ENCODE measurements at places on chromosomes 7 and 10.

GRCh38 chr7:135406918-135407317 lies 103.0 kb downstream of the CNOT4 start:
- no peak for DNase-seq

- no peak for DNase-seq
Measured at GRCh38 chr7:127578036-127578684, 7.2 kb downstream of the GCC1 start.

GRCh38 chr10:29618341-29619171 lies 16.2 kb downstream of the SVIL start:
- peak; percentile 4 for DNase-seq

DNA sequence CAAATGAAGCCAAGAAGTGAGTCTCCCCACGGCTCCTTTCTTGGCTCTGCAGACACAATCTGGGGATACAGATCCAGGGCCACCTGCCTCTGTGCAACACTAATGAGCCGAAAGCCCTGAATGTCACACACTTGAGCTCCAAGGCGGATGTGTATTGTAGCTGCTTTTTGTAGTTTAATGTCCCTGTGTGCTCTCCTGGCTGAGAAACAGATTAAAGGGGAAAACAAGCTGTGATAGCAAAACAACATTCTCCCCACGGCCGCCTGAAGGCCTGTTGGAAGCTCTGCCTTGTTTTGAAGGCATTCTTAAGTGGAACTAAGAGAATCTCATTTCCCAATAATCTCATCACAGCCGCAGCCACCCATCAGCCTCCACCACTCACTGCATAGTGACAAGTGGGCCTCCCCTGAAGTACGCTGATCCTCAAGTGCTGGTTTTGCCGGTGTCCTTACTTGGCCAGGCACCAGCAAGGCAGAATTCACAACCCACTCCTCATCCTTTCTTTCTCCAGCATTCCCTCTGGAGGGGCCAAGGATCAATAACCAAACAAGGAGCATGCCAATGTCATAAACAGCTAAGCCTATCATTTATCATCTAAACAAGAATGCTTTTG lies 44.4 kb upstream of the AMPH start:
- no peak for DNase-seq

- no peak for DNase-seq
Measured at GRCh38 chr7:158257001-158257400, 330.6 kb downstream of the PTPRN2 start.

GRCh38 chr10:59793919-59794318 lies 40.7 kb upstream of the MRLN start:
- no peak for DNase-seq

- DNase-seq, result no peak
Measured at GRCh38 chr7:20791538-20792434, 5.1 kb upstream of the SP8 start.

DNA sequence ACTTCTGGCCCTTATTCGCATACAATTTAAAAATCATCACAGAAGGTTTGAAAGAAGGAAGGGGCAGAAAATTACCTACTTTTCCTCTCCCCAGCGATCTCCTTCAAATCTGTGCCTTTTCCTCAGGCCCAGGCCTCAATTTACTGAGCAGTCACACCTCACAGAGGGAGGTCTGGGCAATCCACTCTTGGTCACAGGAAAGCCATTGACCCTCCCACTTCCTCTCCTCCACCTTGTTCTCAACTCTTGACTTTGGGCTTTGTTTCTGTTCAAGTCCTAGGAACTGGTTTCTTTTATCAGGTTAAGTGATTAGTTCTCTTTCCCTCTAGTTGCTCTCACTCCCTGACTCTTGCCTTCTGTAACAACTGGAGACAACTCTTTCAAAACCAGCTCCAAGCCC lies 37.0 kb upstream of the ATRNL1 start:
- no peak for DNase-seq

DNA sequence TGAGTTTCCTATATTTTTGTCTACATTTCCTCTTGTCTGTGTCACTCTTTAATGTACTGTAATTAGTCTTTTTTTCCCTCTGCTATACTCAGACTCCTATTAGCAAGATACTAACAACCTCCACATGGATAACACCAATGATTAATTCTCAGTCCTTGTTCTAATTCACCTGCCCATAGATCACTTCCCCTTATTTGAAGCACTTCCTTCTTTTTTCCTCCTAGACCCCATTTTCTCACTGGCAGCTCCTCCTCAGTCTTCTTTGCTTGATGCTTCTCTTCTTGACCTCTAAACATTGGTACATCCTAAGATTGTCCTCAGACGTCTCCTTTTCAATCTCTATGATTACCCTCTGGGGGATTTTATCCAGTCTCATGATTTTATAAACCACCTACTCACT lies 98.2 kb upstream of the IMMP2L start:
- DNase-seq, result no peak

- no peak for DNase-seq
Measured at GRCh38 chr7:28758186-28758585, 199.9 kb downstream of the TRIL start.

- DNase-seq, result no peak
Measured at GRCh38 chr7:13852281-13852968, 137.0 kb downstream of the ETV1 start.

DNA sequence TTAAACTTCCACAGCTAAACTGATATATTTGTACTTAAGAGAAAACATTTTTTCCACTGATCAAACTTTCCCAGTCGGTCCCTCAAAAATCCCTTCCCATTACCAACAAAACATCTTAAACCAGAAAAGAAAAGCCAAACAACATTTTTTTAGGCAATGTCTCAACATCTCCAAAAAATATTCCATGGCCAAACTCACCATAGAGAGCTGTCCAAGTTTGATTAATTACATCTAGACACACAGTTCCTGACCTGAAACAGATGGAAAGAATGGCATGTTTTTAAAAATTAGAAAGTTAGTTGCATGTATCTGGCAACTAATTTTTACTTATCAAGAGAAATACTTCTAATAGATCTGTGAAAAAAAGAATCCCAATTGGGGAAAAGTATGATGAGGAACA lies 95.4 kb downstream of the UBE2H start:
- DNase-seq, result no peak
